ENCODE measurements at places on chromosomes 2 and 18.

DNA sequence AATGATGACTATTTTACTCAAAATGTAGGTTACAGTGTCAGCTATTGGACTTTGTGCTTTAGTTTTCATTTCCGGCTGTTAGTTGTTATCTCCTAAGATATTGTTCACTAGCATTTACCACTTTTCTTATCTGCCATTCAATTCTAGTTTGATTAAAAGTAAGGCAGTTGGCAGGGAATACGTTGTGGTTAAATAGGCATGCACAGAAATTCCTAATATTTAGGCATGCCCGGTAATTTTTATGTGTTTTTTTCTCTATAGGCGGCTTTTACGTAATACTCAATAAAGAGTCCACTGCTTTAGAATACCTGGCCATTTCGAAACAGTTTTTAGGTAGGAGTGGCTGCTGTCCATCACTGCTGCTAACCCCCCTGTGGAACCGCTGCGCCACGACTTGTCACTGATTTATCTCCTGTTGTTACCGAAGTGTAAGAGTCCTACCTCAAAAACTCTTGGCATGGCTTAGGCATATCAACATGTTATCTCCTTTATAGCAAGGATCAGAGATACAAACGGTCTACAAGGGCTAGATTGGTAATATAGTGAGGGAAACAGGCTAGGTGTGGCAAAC lies 39.5 kb downstream of the BABAM2 start:
- no peak for DNase-seq

DNA sequence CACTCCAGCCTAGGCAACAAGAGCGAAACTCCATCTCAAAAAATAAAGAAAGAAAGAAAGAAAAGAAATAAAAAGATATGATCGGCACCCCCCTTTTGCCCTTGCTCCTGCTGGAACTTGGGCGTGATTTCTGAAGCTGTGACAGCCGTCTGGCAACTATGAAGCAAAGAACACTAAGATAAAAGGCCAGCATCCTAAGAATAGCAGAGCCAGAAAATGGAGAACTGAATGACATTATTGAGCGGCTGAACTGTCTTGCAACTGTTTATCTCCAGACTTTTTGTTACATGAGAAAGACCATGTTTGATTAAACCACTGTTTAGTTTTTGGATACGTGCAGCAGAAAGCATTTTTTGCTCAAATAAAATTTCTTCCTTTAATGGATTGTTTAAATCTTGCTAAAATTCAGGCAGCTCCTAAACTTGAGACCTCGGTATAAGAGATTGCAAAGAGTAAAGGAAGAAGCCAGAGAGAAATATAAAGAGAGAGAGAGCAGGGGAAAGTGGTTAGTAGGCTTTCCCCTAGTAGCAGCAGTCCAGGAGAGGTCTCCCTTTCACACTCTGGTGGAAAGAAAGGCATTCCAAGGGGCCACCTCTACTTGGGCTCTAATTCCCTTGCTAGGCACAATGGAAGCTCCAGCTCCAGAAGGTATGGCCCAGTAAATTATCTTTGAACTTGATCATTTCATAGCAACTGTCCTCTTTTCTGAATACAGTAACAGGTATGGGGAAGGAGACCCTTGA lies 8.2 kb upstream of the MBD2 start:
- DNase-seq = no peak

GRCh38 chr18:30970196-30970816 lies 72.2 kb downstream of the DSC3 start:
- peak; percentile 42 for DNase-seq

DNA sequence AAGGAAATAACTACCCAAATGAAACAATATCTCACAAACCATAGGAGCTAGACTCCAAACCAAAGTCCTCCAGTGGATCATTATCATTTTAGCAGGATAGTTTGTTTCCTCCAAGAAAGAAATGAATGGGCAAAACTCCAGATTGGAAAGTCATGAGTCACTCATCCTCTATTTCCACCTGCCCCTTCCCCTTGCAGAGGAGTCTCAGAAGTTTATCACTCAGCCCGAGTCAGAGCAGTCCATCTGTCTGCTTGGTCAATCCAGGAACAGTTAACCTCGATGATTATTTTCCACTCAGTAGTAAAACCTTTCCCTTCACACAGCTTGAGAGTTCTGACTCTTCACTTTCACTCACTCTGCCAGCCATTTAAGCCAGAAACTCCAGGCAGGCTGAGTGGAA lies 462.2 kb downstream of the BCL11A start:
- DNase-seq = no peak

- peak; percentile 88 for DNase-seq
These were observed 564.4 kb upstream of the LINC00305 start for GRCh38 chr18:64713284-64713683.

- DNase-seq = no peak
These were observed 2.0 kb upstream of the CXCR4 start for GRCh38 chr2:136119717-136120675.

DNA sequence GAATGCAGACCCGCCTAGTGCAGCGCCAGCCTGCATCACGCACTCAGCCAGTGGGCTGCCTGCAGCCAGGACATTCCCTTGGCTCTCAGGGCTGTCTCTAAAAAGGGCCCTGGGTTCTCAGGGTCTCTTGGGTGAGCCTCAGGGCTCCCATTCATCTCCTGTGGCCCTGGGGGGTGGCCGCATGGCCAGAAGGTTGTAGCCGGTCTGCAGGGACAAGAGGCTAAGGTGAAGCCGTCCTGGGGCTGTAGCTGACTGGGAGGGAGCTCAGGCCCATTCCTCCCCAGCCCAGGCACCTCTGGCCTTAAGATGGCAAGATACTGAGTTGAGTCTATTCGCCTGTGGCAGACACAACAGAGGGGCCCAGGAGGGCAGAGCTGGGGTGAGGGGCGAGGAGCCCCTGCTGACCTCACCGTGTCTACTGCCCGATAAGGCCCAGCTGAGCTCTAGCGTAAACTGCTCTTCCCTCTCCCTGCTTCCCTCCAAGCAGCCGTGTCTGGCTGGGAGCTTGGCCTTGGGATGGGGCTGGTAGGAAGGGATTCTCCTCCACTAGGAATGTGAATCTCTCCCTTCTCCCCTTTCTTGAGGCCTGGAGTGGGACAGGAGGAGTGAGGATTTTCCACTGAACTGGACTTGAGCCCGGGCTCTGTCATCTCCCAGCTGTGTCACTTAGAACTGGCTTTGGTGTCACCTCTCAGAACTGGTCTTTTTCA lies 37.9 kb downstream of the INHBB start:
- no peak for DNase-seq

- no peak for DNase-seq
These were observed 121.9 kb downstream of the CACNB4 start for GRCh38 chr2:151976945-151977353.

GRCh38 chr2:96770442-96771202 lies 9.9 kb downstream of the CNNM4 start:
- no peak for DNase-seq

DNA sequence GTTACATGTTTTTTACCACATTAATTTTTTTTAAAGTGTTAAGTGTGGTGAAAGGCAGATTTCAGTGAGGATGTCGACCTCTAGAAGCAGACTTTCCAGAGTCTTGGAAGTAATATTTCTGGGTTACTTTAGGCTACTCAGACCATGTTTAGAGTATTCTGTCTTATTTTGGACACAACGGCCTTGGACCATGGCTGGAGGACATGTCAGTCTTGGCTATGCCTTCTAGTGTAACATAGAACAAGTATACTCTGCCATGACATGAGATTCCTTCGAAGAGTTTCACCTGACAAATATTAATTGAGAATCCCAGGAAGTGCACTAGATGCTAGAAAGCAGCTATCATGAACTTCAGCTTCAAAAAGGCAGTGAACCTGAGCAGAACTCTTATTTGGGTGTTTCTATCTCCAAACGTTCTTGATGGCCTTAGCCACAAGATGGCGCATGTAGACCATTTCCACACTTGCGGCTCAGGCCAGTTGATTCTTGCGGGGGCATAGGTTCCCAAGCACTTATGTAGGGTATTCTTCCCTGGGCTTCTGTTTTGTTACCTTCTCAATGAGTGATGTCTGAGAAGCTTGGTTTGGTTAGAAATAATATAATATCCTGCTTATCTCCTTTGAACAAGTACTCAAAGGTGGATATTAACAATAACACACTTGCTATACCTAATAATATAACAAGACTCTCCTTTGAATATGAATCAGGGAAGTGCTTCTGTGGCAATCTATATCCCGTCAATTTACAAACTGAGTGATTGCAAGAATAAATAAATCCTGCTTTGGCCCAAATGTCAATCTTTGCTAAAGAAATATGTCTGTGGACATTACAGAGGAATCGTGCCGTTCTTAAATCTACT lies 62.0 kb downstream of the CACNB4 start:
- DNase-seq = peak; percentile 68

DNA sequence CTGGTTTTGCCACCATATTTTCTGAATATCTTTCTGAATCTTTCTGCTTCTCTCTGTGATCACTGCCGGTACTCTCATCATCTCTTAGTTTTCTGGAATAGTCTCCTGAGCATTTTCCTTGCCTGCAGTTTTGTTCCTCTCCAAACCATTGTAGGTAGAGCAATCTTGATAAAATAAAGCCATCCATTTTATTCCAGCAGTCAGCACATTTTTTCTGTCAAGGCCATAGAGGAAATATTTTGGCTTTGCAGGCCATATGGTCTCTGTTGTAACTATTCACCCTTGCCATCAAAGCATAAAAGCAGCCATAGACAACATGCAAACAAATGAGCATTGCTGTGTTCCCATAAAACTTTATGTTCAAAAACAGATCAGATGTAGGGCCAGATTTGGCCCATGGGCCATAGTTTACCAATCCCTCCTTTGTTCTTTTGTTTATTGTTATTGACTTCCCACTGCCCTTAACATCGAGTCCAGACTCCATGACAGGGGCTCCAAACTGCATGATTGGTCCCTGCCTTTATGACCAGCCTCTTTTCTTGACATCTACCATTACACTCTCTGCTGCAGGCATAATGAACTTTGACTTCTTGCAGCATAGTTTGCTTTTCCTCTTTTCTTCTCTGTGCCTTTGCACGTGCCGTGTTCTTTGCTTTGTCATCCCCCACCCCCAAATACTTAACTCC lies 29.8 kb downstream of the TMEM87B start:
- DNase-seq = no peak

DNA sequence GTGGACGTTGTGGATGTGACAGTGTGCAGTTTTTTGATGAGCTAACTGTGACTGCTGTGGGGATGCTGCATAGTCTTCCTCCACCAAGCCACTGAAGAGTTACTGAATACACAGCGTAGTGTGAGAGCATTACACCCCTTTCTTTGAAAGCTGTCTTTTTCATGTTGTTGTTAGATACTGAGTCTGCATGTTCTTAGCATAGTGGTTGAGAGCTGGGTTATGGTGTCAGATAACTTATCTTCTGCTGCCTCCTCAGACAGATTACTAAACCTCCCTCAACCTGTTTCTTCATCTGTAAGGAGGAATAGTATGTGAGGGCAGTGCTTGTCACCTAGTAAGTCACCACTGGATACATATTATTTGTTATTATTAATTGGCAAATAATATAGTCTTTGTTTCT lies 63.2 kb downstream of the CEP192 start:
- no peak for DNase-seq

- no peak for DNase-seq
These were observed 255.3 kb upstream of the AGAP1 start for GRCh38 chr2:235238537-235238936.

DNA sequence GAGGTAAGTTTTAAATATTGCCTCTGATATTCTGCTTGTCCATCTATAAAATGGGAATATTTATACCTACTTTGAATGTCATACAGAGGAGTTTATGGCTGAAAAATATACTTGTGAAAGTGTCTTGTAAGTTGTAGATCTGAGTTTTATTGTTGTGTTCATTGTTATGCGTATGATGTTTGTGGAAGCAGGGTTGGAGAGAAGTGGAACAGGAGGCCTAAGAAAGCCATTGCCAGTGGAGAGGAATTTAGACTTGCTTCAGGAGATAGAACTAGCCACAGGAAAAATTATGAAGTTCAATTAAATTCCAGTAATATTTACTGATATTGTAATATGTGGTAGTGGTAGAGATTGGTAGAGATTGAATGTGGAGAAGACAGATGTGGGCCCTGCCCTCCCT lies 491.9 kb upstream of the FANCL start:
- no peak for DNase-seq

DNA sequence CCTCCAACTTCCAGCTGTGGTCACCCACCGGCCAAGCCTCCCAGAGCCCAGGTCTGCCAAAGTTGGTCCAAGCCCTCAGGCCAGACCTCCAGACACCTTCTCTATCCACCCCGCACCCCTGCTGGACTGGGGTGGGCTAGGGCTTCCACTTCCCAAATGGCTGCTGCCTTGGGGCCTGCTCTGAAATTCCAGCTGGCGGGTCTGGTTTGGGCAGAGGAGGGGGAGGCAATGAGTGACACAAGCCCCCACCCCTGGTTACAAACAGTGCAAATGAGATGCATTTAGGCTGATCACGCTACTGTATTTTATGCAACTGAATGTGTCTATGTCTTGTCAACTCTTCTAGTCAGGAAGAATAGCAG lies 14.6 kb downstream of the POU3F3 start:
- DNase-seq = no peak

DNA sequence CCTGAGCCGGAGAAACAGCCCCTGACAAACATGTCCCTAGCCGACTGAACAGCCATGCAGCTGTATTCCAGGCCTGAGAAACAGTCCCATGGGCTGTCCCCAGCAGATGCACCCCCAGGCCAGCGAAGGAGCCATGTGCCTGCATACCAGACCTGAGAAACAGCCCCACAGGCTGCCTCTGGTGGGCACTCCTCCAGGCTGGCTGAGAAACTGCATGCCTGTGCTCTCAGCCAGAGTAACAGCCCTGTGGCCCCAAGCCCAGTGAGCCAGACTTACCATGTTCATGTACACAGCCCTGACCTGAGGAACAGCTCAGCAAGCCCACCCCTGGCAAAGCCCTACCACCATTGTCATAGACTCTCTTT lies 24.8 kb downstream of the BOLL start:
- DNase-seq = no peak

DNA sequence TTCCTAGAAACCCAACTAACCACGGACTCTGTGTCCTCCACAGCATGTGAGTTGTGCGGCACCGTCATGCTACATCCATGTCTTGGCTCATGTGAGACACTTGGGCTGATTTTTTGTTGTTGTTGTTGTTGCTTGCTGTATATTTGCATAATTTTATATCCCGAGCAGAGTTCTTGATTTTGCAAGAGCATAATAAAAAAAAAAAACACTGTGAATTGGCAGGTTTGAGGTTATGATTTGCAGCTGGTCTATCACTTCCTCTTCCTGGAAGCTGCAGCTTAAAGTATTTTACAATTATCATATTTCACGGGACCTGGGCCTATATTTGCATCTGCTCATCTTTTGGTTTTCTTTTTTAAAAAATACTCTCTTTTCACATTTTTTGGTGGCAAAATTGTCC lies 142.3 kb upstream of the NRP2 start:
- DNase-seq = peak; percentile 15

DNA sequence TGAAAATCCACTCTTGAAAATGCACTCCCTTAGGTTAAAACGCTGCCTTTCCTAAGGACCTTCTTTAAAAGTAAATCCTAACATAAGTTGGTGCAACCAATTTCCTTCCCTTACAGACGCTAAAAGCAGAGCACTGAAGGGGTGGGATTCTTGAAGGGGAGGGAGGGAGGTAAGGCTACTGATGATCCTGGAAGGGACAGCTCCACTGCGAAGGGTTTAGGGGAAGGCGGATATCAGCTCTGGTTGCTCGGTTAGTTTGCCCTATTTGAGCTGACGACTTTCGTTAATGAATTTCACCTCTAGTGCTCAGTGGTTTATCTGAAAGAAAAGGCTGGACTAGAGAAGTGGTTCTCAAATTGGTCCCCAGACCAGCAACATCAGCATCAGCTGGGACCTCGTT lies 49.7 kb upstream of the SIGLEC15 start:
- DNase-seq = no peak
